ENCODE measurements at places on chromosomes 5 and 9.

DNA sequence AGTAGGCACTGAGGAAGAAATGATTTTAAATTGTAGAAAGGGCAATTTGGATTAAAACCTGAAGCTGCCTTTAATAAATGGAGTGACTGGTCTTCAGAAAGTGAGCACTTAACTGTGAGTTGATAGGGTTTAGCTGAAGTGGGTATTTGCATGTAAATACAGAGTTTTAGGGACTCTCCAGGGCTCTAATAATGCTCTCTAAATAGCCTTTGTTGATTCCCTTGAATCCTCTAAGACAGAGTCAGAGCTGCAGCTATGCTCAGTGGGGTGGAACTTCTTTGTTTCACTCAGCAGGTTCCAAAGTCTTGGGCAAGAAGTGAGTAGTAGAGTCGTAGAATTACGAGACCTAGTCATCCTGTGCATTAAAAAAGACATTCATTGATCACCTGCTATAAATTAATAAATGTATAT lies 21.4 kb downstream of the GLRA1 start:
- no peak for DNase-seq

- DNase-seq: no peak
These were observed 13.6 kb downstream of the IL33 start for GRCh38 chr9:6229186-6229585.

- peak; percentile 75 for DNase-seq
These were observed at the start of gene CAPSL for GRCh38 chr5:35938568-35939227. CAPSL (minus strand) TSS chr5:35938622; CDS start chr5:35921120, 17,502 bp downstream.

DNA sequence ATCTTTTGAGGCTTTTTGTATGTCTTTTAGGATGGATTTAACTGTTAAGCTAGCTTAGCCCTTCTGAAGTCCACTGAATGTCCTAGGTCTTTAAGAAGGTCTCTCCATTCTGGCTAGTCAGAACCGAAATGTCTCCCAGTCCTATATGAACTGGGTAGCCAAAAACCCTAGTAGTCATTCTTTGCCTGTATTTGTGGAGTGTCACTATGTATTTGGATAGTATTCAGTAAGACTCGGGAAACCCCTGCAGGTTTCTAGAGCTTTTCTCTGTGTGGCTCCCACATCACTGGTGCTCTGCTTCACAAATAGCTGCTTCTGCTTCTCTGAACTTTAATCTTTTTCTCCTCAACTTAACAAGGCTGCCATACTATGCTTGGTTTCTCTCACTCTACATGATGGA lies 68.0 kb downstream of the RIC1 start:
- no peak for DNase-seq

- DNase-seq: no peak
These were observed 92.6 kb upstream of the GDNF start for GRCh38 chr5:37932450-37932849.

DNA sequence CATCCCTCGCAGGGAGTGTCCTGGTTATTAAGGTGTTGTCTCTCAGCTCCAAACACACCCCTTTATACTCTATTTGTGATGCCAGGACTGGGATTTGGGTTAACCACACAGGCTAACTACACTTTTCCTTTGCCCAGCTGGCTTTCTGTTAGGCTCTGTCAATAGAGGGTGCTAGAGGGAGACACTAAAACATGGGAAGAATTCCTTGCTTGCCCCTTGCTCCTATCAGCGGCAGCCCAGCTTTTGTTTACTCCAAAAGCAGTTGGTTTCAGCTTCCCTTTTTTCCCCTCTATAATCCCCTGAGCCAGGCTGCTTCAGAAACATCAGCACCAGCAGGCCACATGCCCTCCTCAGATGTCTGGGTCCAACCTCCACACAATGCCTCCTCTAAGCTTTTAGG lies 297.1 kb downstream of the KCTD16 start:
- peak; percentile 74 for DNase-seq

GRCh38 chr5:89087551-89088318 lies 204.8 kb upstream of the MEF2C start:
- DNase-seq: peak; percentile 16

DNA sequence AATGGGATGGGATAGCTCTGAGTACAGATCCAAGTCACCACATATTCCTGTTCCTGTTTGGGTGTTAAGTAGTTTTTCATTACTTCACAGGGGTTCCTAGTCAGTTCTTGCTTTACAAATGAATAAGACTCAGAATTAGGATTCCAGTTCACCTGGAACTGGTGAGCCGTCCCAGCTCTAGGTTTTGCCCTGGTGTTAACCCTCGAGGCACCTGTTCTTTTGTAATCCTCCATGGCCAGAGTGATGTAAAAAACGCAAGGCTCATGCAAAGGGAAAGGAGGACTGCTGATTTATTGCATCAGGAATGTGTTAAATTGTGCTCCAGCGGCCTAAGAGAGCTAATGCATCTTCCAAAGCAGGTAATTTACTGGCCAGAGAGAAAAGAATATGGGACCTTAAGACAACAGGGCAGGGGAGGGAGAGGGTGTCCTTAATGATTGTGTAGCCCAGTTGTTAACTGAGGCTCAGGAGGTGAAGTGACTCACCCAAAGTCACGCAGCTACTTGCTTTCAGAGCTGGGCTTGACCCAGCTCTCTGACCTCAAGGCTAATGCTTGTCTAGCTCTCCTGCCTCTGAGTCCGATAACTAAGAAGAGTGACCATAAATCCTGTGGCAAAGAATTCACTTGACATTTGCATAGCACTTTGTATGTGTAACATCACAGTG lies 70.5 kb downstream of the DMRT2 start:
- no peak for DNase-seq

DNA sequence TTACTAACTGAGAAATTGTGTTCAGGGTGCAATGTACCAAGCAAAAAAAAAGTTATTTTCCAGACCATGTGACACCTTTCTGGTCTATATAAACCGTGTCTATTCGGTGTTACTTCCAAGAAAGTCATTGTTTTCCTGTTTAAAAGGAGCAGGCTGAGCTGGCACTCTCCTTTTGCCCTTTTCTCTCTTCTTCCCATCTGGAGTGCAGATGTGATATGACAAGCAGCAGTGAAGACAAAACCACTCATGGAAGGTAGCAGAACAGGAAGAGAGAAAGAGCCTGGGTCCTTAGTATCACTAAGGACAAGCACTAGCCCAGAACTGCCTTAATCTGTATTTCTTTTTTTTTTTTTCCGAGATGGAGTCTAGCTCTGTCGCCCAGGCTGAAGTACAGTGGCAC lies 25.6 kb downstream of the LYRM7 start:
- no peak for DNase-seq

DNA sequence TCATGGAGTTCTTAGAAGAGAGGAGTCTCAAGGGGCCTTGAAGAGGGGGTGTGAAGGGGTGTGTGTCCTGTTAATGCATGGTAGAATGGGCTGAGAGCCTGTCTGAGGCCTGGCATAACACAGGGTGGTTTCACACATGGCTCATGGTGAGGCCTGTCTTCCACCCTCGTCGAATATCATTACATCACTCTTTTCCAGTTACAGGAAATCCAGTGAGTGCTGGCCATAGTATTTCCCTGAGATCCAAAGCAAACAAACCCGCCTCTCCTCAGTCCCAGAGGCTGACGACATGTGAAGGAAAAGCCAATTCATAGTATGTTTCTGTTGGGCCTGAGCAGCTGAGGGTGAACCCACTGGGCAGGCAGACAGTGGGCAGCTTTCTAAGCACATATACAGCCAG lies 159.4 kb upstream of the NR3C1 start:
- peak; percentile 84 for DNase-seq

DNA sequence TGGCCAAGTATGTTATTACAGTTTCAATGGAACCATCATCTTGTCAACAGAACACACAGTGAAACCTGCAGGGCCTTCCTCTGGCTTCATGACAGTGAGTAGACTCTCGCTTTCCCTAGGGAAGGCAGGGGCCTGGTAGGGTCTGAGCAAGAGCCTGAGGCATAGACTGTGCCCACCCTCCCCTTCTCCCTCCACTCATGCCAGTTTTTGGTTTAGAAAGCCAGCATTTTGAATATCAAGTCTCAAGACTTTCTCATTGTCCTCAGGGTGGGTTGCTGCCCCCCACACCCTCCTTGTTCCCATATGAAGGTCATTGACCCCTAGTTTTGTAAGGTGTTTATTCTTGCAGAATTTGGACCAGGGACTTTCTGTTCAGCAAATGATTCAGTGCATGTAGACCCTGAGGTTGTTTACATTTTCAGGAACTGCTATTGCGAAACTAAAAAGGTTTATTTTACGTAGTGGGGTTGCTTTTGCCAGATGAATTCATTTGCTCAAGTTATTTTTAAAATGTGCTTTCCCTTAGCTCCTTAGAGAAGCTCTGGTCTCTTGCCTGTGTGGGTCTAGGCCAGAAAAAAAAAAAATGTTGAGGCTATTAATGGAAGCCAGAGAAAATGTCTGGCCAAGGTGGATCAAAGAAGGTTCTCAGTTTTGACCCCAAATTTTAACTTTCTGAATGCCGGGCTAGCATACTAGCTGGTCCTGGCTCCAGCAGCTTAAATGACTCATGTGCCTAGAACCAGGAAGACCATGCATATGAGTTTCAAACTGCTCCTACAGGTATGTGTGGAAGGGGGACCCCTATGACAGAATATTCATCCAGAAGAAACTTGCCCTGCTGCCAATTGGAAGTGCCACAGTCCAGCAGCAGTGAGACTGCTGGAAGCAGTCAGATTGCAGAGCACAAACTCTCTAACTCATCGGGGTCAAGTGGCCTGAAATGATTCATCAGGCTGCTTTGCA lies 10.1 kb upstream of the MOB3B start:
- peak; percentile 20 for DNase-seq

DNA sequence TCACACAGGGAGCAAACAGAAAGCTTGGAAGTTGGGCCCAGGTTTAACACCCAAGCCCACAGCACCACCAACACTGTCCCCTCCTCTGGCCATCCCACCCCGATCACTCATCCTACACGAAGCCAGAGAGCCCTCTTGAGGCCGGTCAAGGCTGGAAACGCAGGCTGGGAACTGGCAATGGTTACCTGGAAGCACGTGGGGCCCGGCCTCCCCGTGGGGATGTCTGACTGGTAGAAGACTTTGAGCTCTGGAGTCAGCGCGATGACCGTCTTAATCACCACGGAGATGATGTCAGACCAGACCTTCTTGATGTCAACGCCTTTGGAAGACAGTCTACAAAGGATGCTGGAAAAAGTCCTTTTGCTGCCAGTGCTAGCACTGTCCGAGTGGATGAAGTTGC lies 104.1 kb downstream of the TTLL11 start:
- DNase-seq: peak; percentile 72

DNA sequence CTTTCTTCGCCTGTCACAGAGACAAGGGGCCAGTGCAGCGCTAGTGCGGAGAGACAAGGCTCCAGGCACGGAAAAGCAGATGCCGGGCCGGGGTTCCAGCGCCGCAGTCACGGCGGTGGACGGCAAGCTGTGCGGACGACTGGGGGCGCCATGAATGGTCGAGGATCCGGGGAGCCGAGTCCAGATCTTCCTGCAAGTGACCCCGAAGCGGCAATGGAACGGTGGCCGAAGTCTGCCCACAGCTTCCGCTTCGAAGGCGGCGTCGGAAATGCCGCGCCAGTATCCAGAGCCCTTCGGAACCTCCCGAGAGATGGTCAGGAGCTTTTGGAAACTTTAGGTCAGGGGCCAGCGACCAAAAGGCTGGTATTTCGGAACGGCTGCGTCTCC lies 601 bp upstream of the FAF2 start:
- no peak for DNase-seq

DNA sequence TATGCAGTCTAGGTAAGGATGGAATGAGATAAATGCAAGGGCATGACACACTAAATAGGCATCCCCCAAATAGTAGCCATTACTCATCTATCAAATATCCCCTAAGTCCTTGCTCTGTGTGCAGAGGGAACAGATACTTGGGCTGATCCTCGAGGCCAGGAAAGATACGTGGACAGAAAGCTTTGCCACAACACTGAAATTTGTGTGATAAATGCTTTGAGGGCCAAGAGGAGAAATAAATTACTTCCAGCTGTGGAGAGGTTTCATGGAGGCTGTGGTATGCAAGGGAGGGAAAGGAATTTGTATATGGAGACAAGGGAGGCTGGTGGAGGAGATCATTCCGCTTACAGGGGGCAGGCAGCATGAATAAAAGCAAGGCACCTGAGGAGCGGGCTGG lies 18.5 kb downstream of the ATOX1 start:
- DNase-seq: no peak

DNA sequence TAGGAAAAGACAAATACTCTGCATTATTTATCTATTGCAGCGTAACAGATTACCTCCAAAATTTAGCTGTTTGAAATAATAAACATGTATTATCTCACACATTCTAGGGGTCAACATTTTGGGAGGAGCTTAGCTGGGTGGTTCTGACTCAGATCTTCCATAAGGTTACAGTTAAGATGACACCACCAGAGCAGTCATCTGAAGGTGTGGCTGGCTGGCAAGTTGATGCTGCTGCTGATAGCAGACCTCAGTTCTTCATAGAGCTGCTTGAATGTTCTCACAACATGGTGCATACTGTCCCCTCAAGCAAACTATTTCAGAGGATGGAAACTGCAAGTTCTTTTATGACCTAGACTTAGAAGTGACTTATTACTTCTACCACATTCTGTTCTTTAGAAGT lies 146.3 kb upstream of the FSTL4 start:
- no peak for DNase-seq

DNA sequence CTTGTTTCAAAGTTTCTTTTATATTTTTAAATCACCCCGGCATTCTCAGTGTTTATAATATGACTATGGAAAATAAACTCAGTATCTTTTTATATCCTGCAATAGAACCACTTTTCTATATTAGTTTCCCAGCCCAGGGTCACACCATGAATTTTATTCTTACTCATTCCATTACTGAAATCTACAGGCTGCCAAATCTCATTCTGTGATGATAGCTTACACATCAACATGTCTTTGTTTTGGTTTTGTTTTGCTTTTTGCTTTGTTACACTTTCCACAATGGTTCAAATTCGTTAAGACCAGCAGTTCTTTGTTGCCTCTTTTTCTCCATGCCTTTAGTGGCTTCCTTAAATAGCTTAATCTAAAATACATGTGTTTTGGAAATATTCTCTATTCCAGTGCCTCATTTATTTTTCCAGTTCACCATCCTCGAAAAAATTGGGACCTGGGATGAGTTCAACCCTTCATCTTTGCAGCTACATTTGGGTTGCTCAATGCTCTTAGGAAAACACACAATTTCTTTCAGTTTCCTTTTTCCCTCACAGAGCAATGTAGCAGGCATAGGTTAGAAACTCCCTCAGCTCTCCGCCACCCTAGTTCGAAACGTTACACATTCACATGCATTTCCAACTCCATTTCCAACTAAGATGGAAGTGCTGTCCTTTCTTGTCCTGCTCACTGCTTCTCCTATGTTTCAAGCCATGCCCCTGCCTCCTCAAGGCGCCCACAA lies 1146.3 kb downstream of the MAT2B start:
- DNase-seq: no peak

DNA sequence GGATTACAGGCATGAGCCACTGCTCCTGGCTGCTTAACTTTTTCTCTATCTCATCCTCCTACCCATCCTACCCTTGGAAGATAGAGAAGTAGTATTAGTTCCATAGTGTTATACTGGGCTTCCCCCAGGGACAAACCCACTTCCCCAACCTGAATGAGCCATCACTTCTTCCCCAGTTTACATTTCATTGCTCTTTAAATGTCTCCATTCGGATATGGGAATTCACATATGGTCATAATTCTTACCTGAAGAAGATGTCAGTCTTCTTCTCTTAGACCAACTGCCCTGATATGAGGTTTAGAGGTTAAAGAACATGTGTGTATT lies 1.9 kb downstream of the CD274 start:
- no peak for DNase-seq

Measured in astrocyte of the hippocampus (primary cell).